ENCODE measurements at places on chromosomes 16 and 17.
A peak's percentile ranks its signal among the peaks of the same experiment; 100 is the strongest.

DNA sequence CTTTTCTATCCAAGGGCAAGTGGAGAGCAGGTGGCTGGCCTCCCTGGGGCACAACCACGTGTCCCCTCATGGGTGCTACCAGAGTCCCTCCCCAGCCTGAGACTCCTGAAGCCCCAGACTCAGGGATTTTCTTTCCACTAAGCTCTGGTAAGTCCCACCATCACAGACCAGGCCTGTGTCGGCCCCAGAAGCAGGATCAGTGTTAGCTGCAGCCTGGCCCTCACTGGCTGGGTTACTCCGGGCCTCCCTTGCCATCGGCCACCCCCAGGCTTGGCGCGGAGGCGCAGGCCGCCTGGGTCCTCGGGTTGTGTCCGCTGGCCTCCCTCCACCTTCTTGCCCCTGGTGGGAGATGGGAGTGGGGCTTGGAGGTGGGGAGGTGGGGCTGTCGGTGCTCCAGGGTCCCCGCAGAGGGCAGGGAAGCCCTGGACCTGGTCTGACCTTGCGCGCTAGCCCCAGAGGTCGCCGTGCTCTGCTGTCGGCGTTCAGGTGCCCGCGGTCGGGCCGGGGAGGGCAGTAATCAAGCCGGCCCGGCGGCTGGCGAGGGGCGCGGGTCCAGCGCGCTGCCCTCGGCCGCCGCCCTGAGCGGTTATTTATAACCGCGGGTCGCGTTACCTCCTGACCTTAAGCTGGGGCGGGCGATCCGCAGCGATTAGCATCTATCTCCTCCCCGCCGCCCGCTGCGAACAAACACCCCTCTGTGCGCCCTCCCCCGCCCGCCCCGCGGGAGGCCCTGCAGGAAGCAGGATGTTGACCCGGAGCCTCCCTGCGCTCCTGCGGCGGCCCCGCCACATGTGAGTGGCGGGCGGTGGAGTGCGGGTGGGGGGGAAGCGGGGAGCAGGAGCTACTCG is 78.1 kb upstream of the TOB1 start:
- DNase-seq = peak; percentile 84

GRCh38 chr17:32517982-32518381 is 31.2 kb downstream of the CDK5R1 start:
- no peak for DNase-seq

GRCh38 chr16:51392521-51393187 is 241.6 kb upstream of the SALL1 start:
- no peak for DNase-seq

- DNase-seq = peak; percentile 70
These were observed 10.3 kb downstream of the NT5M start for GRCh38 chr17:17313350-17313991.

DNA sequence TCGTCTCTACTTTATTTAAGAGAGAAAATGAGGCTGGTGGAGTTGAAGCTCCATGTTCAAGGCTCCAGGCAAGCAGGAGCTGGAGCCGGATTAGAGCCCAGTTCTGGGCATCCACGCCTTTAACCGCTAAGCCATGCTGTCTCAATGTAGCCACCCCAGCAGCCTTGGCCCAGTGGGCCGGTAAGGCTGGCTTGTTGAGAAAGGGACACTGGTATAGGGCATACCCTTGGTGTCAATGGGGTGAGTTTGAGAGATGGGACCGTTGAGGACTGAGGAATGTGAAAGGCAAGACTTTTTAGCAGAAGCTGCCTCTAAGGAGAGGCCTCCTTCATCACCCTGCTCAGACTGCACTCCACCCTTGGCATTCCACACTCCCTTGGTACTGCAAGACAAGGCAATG is 147.4 kb downstream of the CYLD start:
- no peak for DNase-seq

Measured in PC-9 (cell line).